ENCODE measurements at places on chromosomes 11 and 22. TPM values are rescaled to one million over a fixed set of nuclear protein-coding genes. Genes with fewer than 3 reads are reported as not detected.

The SGSM1 gene
- total RNA-seq, result not detected

The HEPN1 gene
- not detected for total RNA-seq

The TRIM66 gene
- 9.2 TPM for total RNA-seq

The SYT9 gene
- not detected for total RNA-seq

The MMP13 gene
- total RNA-seq, result 0.38 TPM

Data from subcutaneous adipose tissue (tissue), 4 donors.